ENCODE measurements at places on chromosomes 2 and 18. TPM values are rescaled to one million over a fixed set of nuclear protein-coding genes. Genes with fewer than 3 reads are reported as not detected.

DNA sequence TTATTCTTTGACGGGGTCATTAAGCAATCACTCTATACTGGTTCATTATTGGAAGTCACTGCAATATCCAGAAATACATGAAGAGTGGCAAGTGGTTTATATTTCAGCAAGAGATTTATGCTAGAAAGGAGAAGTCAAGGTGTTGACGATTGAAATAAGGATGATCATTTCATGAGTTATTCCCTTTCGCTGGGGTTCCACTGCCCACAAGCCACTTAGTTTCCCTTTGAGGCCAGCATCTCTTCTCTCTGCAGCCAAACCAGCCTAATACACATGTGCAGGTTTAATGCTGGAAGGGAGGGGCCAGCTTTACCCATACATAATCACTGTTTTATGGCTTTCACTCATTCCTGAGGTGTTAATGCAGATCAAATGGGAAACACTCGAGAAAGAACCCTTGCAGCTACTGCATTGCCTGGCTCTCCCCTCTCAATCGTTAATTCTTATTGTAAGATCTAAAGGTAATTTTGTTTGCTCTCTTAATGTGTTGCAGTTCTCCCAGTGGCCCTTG lies 108.4 kb downstream of the MEIS1 start:
- no peak for DNase-seq

- no peak for DNase-seq
Observed at GRCh38 chr2:49754381-49754780, 600.1 kb upstream of the FSHR start.

- DNase-seq, result no peak
Observed at GRCh38 chr2:239087046-239087710, 239.3 kb downstream of the TWIST2 start.

DNA sequence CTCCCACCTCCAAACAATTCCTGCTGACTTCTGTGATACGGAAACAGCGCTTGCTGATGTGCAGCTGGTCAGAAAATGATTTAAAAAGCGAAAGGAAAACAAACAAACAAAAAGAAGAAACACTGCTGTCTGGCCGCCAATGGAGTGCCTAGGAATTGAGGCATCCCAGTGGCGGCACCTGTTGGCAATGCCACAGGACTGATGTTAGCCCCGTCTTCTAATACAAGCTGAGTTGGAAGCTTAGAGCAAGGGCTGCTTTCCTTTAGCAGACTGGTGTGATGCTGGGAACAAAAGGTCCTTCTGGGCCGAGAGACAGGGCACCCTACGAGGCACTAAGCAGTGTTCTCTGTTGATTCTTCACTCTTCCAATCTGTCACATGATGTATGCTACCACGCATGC lies 163.6 kb upstream of the REV1 start:
- no peak for DNase-seq

DNA sequence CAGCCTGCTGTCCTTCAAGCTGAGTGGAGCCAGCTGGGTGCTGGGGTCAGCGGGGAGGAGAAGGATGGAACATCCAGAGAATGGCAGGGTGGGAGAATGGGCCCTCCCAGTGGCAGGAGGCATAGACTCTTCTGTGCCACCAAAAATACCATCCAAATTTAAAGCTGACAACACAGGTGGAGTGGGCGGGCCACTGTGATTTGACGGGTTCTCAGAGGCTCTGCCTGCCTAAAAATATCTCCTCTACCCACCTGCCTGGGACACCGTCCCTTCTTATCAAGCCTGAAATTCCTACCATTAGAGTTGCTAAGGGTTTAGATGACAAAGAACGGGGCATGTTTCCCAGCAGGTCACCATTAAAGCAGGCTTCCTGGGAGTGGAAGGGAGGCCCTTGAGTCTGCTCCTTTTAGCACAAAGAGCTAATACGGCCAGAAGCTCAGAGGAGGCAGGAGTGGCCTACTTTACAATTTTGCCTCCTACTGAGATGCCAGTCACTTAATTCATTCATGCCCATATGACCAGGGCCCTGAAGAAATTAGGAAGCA lies 19.8 kb upstream of the MARCHF4 start:
- DNase-seq, result no peak

PLGLB2 gene
- not detected for total RNA-seq

HAAO gene
- total RNA-seq, result 1.4 TPM

DNA sequence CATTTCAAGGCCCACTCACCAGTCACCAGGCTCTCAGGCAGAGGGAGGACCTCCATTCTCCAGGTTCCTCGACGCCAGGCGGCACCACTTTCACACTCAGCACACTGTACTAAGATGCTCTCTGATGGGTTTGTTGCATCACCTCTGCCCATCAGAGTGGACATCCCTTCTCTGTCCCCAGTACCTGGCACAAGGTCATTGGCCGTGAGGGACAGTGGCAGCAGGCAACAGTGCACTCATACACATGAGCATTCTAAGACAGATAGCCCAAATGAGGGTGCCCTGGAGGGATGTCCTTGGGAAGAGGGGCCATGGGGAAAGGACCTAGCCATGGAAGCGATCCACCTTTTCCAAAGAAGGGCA lies 3.0 kb upstream of the ADRA2B start:
- no peak for DNase-seq

DNA sequence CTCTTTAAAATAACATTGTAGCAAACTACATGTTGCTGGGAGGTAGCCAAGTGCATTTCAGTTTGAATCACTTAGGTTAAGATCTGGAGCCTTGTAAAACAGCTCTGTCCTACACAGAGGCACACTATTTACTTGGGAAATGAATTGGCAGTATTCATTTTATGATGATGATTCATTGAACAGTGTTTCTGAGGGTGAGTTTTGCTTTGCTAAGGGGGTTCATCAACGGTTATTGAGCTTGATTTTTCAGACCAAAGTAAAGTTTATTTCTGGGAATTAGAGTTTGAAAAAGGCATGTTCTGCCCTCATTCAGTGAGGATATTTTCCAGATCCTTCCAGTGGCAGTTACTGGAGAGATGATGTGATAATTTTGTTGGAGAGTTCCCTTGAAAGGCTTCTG lies 55.6 kb downstream of the CCDC85A start:
- no peak for DNase-seq

- no peak for DNase-seq
Observed at GRCh38 chr2:67854798-67855197, 208.0 kb downstream of the C1D start.

DNA sequence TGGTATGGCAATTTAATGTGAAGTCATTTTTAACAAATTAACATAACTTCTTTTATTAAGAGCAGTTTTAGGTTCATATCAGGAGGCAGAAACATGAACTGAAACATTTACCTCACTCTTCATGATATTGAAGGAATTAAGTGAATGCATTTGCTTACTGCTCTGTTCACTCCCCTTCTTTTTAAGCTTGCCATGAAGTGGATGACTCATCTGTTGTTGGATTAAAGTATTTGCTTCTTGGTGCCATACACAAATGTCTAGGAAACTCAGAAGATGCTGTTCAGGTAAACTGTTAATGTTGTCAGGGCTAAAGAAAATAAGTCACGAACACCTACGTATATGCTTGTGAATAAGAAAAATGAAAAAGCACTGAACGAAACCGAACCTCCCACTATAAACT lies 10.2 kb upstream of the CABYR start:
- no peak for DNase-seq

EML6 gene
- total RNA-seq, result 0.30 TPM

- DNase-seq, result no peak
Observed at GRCh38 chr18:73283032-73283431, 415.2 kb upstream of the NETO1 start.

ABHD3 gene
- 19.9 TPM for total RNA-seq

SFXN5 gene
- 5.2 TPM for total RNA-seq

- DNase-seq, result no peak
Observed at GRCh38 chr2:2269426-2269825, 61.6 kb downstream of the MYT1L start.

DNA sequence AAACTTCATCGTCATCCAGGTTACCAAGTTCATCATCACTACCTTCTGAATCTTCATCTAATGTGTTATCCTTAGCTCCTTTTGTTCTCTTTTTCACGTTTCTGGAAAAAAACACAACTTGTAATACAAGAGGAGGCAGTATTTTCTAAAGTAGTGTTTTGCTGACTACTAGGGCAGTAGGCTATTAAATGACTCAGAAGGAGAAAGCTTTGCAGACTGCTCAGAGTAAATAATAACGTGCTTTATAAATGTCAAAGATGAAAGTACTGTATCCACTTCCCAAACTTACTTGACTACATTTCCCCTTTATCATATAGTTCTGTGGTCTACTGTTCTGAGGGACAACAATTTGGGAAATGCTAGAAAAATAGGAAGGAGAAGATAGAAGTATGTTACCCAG lies 15.6 kb downstream of the CEBPZOS start:
- no peak for DNase-seq

CNTNAP5 gene
- total RNA-seq, result not detected

METAP1D gene
- total RNA-seq, result 4.2 TPM

DNA sequence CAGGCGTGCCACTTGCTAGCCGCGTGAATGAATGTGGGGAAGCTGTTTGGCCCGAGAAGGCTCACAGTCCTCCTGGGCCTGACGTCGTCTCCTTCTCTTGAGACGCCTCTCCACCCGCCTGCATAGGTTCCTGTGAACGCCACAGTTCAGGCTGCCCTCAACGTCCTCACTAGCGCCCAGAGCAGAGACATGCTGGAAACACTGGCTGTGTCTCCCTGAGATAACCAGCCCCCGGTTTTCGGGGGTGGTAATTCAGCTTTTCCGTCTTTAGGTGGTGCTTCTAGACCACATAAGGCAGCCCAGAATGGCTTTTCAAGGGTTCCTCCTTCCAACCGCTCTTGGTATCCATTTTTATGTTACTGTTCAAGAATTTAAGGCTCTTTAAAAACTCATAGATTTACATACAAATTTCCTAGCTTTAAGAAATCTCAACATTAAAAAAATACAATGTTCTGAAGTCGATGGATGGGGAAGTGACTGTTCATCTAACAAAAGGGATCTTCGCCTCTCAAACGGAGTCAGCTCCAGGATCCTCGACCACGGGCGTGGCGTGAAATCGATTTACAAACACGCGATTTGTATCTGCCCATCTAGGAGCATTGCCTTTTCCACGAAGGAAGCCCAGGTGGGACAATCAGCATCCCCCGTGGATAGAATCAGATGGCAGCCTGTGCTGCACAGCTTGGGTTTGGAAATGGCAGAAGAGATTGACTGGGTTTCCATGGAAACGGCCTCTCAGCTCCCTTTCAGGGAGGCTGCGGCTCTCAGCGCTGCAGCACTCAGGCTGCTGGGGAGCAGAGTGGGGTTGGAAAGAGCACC lies 110.6 kb upstream of the PXDN start:
- DNase-seq, result peak; percentile 8

NCKAP1 gene
- 13.2 TPM for total RNA-seq

PAIP2B gene
- total RNA-seq, result 3.7 TPM

DNA sequence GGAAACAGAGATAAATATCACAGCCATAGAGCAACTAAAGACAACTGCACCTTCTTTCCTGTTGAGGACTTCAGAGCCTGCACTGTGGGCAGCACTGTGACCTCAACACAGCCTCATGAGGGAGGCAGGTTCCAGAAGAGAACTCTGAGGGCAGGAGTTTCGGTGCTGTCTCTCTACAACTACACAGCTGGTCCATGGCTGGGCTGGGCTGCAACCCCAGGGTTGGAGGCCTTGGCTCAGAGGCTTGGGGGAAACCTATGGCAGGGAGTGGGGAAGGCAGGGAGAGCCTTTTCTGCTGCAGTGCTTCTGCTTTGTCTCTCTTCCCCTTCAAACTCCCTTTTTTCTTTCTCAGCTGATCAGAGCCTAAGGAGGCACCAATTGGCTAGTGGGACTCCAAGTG lies 66.5 kb downstream of the MRO start:
- DNase-seq, result no peak

GRCh38 chr2:133977405-133977804 lies 276.5 kb upstream of the MGAT5 start:
- no peak for DNase-seq

DNA sequence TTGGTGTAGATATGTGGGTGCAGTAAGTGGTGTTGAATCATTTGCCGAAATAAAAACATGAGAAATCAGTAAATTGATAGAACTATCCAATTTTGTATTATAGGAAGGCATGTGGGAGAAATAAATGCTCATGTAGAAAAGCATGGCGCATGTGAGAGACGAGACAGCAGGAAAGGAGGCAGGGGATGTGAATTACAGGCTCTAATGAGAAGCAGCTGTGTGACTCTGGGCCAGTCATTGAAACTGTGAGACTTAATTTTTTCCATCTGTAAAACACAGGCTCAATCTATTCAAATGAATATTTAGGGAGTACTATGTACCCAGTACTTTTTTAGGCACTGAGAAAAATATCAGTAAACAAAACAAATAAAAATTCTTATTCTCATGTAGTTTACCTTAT lies 42.6 kb upstream of the MAP3K20 start:
- no peak for DNase-seq

METTL8 gene
- total RNA-seq, result 43.1 TPM

DNA sequence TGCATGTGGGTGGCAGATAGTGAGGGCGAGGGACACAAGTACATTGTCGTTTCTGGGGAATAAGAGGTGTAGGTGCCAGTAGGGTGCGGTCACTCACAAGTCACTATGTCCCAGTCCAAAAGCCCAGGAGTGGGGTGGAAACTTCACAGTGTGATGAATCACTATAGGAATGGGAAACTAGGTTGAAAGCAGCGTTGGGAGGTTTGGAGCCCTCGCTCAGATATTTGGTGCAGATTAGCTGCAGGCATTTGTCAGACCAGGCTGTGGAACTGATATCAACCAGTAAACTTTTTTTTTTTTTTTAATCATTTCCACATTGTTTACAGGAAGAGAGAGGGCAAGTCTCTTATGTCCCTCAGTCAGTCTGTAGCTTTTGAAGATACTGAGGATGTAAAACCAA lies 121.8 kb downstream of the CERS6 start:
- no peak for DNase-seq

DNA sequence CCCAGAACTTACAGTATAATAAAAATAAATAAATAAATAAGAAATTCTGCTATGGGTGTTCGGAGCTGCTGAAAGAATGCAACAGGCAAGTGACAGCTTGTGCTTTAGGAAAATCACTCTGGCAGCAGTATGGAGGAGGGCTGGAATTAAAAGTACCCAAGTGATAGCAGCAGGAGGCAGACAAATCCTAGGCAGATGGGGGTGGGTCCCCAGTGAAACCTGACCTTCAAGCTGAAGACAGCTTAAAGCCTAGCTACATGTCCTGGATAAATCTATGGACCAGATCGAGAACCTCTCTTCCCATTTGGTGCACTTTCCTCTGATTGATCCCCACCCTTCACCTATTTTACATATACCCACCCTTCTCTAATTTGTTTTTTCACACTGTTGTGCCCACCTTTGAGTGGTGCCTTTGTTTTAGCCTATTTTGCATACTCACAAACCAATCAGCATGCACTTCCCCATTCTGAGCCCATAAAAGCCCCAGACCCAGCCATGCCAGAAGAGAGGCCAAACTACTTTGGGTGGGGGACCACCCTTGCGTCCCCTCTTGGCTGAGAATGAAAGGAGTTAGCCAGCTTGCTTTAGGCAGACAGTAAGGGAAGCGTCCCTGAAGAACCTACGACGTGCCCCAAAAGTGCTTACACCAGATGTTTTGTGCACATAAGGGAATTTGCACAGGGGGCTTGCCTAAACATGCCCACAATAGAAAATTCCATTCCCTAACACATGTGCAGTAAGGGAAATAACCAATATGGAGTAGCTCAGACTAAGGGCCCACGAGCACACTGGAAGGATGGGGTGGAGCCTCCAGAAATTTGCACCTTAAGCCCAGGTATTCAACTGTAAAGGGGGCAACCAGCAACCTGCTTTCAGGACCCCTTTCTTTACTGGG lies 3.0 kb downstream of the METTL8 start:
- DNase-seq, result no peak

GRCh38 chr2:43139501-43139900 lies 86.9 kb downstream of the ZFP36L2 start:
- DNase-seq, result no peak

LRRTM4 gene
- not detected for total RNA-seq

All from activated naive CD4-positive, alpha-beta T cell treated with anti-CD3 and anti-CD28 coated beads, Interleukin-2, amount 50 U/mL, for 72 hours (primary cell).